ENCODE measurements at places on chromosomes 1 and 21.

- H3K4me3 ChIP-seq = no peak overlapping the region
- no peak overlapping the region for H3K27ac ChIP-seq
- no peaks in the 10 kb centered on the region for H3K36me3 ChIP-seq
- no peaks in the 10 kb centered on the region for H3K4me1 ChIP-seq
- no peaks in the 10 kb centered on the region for H3K27me3 ChIP-seq
- no peak for DNase-seq
Measured at GRCh38 chr1:178183796-178184195, 89.9 kb downstream of the RASAL2 start.

DNA sequence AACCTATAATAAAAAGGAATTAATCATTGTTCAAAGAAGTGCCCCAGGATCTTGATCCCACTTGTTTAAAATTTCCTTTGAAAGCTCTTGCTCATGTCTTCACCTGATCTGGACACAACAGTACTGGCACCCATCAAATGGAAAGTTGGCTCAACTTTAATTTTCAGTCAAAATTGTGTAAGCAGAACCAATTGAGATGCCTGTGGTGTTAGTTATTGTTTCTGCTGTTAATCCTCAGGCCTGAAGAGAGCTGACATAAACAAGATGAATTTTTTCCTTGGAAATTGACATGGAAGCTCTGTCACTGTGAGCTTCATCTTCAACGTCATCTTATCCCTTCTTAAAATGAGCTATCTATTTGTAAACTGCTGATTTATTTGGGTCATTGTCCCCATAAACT, 88.3 kb upstream of the TNFSF4 start:
- H3K27ac ChIP-seq = no peak overlapping the region
- no peaks in the 10 kb centered on the region for H3K27me3 ChIP-seq
- DNase-seq = no peak
- no peaks in the 10 kb centered on the region for H3K36me3 ChIP-seq
- H3K4me1 ChIP-seq = no peaks in the 10 kb centered on the region

- H3K27me3 ChIP-seq = no peaks in the 10 kb centered on the region
- H3K27ac ChIP-seq = no peak overlapping the region
- DNase-seq = peak; percentile 72
Measured at GRCh38 chr21:40386294-40386911, 460.6 kb downstream of the DSCAM start.

DNA sequence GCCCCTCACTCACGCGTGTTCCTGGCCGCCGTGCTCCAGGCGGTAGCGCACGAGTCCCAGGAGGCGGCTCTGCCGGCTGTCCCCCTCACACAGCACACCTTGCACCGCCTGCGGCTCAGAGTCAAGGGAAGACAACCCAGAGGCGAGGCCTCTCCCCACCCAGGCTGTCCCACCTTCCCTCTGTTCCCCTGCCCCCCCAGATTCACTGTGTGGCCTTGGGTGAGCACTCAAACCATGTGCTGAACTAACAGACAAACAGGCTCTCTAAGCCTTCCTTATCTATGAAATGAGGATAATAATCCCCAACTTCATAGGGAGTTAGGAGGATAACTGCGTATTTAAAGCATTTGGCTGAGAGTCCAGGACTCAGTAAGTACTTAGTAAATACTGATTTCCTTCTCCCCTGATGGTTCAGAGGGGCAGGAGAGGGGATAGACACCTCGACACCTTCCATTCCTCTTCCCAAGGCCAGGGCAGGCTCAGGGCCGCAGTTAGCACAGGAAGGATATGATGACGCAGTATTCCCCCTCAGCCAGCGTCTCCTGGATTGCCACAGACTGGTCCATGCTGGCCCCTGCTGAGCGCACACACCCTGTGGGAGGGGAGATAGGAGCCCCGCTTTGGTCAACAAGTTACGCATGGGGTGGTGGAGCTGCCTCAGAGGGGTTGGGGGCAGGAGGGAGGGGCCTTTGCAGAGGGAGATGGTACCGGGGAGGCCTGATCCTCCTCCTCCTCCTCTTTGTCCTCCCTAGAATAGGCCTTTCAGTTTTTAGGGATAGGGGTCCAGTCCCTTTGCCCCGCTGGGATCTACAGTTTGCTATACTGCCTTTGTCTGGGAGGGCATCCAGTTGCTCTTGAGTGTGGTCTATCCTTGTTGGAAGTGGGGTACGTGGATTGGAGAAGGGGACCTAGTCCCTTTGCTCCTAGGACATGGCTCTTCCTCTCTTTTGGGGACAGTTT, 830 bp downstream of the INPP5B start:
- H3K27me3 ChIP-seq = no peaks in the 10 kb centered on the region
- peak; percentile 46 for DNase-seq
- H3K4me3 ChIP-seq = peak overlapping the region; percentile 89
- peaks cover 9% of the 10 kb centered on the region for H3K4me1 ChIP-seq
- H3K27ac ChIP-seq = peak overlapping the region; percentile 95

GRCh38 chr21:32136546-32136945, 142.3 kb downstream of the MIS18A start:
- no peak overlapping the region for H3K4me3 ChIP-seq
- DNase-seq = no peak
- no peak overlapping the region for H3K27ac ChIP-seq
- H3K36me3 ChIP-seq = no peaks in the 10 kb centered on the region
- H3K4me1 ChIP-seq = no peaks in the 10 kb centered on the region

GRCh38 chr1:44300852-44301251, 54.2 kb downstream of the ERI3 start:
- H3K27ac ChIP-seq = no peak overlapping the region
- peaks cover 100% of the 10 kb centered on the region for H3K36me3 ChIP-seq
- H3K4me1 ChIP-seq = no peaks in the 10 kb centered on the region

GRCh38 chr1:210364479-210364878, 35.8 kb downstream of the HHAT start:
- H3K4me1 ChIP-seq = peaks cover 20% of the 10 kb centered on the region
- no peak overlapping the region for H3K4me3 ChIP-seq
- no peaks in the 10 kb centered on the region for H3K36me3 ChIP-seq
- H3K27ac ChIP-seq = no peak overlapping the region
- DNase-seq = no peak
- H3K27me3 ChIP-seq = no peaks in the 10 kb centered on the region

- no peaks in the 10 kb centered on the region for H3K27me3 ChIP-seq
- H3K36me3 ChIP-seq = peaks cover 5% of the 10 kb centered on the region
- no peak overlapping the region for H3K27ac ChIP-seq
- DNase-seq = no peak
Measured at GRCh38 chr1:20632386-20632785, 872 bp upstream of the PINK1 start.

DNA sequence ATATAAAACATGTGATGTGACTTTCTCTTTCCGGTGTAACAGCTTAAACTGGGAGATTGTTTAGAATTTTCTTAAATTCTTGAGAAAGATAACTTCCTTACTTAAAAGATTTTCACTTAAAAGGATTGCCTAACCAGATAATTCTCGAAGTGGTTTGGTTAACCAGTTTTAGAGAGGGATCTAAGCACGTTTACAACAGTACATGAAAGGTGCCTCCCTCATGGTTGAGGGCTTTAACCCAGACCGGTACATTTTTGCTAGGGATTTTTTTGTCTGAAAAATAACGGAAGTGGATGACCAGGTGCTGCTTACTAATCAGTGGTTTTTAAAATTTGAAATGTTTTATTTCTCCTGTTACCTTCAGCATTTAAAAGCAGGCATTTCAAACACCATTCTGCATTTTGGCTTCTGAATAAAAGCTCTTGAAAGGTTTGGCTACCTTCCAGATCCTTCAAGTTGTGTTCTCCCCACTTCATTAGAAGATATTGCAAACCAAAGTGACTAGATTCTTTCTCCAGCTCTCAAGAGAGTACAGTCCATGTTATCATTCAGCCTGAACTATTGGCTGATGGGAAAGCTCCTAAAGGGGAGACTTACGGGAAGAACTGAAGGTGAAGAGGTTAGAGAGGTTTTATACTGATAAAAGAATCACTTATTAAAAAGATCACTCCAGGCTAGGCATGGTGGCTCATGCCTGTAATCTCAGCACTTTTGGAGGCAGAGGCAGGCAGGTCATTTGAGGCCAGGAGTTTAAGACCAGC, 12.8 kb downstream of the S100PBP start:
- H3K27me3 ChIP-seq = no peaks in the 10 kb centered on the region
- no peak for DNase-seq
- peaks cover 100% of the 10 kb centered on the region for H3K36me3 ChIP-seq

DNA sequence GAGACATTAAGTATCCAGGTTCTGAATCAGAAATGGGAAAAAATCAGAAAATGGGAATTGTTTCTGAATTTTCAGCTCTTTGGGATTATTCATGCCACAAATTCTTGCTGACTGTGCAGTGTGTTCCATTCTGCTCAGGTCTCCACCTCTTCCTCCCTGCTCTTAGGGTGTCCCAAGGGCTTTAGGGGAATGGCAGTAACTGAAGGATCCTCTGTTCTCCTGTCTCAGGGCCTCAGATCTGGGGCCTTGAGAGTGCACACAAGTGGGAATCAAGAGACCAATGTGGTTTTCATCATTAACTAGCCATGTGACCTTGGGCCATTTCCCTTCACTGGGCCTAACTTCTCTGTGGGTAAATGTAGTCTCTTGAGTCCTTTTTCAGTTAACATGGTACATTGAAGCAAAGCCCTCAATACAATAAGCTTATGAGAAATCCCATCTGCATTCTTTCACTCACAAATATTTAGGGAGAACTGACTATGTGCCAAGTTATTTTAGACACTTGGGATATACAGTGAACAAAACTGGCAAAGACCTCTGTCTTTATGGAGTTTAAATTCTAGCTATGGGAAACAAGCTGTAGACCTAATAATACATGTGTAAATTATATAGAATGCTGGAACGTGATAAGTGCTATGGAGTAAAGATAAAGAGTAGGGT, 75.7 kb upstream of the SPATA6 start:
- no peaks in the 10 kb centered on the region for H3K27me3 ChIP-seq
- no peak for DNase-seq
- no peak overlapping the region for H3K4me3 ChIP-seq
- peaks cover 1% of the 10 kb centered on the region for H3K4me1 ChIP-seq

- H3K27ac ChIP-seq = no peak overlapping the region
- no peak for DNase-seq
- H3K4me3 ChIP-seq = no peak overlapping the region
Measured at GRCh38 chr1:207841293-207841692, 69.6 kb downstream of the CD34 start.

DNA sequence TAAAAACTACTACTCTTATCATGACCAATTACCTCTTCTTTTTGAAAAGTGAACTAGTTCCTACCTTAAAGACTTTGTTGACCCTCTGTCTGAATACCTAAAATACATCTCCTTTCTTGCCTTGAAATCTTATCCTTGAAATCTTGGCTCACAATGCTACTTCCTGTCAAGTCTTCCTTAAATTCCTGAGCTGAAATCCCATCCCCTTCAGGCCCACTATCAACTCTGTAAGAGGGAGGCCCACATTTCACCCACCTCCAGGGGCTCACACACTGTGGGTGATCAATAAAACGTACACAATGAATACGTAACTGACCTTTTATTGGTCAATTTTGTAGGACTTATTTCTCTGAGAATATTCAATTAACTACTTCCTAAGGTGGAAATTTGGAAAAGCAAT, 88.0 kb downstream of the APP start:
- peaks cover 3% of the 10 kb centered on the region for H3K4me1 ChIP-seq
- no peak for DNase-seq
- H3K27me3 ChIP-seq = no peaks in the 10 kb centered on the region
- no peak overlapping the region for H3K4me3 ChIP-seq
- no peaks in the 10 kb centered on the region for H3K36me3 ChIP-seq
- no peak overlapping the region for H3K27ac ChIP-seq
